Stimulated activated CD4-positive, alpha-beta T cell treated with anti-CD3 and anti-CD28 coated beads, Interleukin-1b, Interleukin-23, amount 100 ng/mL, for 4 hours (primary cell): ENCODE measurements at places on chromosomes 5 and 9.

DNA sequence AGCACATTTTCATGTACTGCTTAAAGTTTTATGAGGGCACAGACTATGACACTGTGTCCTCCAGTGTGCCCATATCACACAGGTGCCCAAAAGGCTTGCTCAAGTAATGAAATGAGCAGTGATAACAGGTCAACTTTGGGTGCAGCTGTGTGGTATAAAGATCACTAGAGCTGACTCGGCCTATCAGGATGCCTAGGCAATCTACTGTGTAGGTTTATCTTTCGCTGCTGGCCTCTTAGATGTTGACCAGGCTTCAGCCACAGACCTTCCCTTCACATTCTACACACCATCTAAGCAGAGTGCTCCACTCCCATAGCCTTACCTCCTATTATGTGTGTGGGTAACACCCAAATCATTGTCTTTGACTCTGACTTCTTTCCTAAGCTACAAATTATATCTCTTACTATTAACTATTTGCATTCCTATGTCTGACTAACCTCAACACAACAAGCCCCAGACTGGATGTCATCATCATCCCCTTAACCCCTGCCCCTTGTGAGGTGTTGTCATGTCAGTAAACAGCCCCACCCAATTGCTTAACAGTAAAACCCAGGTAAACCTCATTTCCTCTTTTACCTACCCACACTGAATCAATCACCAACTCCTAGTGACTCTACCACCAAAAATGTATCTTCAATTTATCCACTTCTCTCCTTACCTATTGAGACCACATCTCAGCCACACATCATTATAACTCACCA lies 2.5 kb downstream of the SREK1IP1 start:
- DNase-seq, result no peak

DNA sequence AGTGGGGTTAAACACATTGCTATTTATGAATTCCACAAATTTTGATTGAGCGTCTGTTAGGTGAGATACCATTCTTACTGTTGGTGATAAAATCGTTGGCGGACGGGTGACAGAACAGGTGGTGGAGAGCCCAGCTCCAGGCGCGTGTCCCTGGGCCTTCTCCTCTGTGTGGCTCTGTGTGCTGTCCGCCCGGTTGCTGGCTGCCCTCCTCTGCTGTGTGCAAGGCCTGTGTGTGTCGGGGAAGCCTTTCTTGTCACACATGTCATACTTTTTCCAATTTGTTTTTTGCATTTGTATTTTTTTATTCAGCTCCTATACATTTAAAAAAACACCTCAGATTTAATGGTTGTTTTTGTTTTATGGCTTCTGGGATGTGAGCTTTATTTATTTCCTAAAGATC lies 33.9 kb downstream of the TENT4A start:
- no peak for DNase-seq

- DNase-seq, result no peak
Observed at GRCh38 chr9:98550206-98550820, 158.4 kb downstream of the GABBR2 start.

DNA sequence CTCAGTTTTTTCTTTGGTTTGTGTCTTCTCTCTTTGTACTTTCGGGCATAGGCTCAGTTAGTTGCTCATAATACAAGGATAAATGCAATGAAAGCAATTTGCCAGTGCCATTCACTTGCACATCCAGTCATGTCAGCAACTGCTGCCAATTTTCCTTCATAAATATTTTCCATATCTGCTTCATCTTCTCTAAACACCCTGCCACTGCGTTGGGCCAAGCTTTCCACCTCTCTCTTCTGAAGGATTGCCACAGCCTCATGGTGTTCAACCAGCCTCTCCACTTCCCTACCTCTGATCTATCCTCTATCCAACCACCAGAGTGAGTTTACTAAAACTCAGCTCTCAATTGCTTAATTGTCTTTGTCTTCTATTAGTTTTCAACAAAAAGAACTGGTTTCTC lies 192.5 kb upstream of the ZNF462 start:
- no peak for DNase-seq

DNA sequence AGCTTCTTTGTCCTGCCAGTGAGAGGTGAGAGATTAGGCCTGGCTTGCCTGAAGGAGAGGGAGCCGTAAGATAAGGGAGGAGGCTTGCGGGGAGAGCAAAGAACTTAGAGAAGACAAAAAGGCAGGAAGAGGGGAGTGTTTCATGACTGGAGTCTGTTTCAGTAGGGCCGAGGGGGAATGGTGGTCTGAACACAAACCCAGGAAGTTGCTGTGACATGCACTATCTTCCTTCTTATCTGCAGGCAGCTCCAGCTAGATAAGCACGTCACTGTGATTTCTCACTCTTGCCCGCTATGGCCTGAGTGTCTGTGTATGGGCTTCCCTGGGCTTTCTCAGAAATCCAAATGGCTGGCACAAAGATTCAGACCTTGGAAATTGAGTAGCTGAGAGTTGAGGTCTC lies 307.5 kb upstream of the CLINT1 start:
- no peak for DNase-seq

DNA sequence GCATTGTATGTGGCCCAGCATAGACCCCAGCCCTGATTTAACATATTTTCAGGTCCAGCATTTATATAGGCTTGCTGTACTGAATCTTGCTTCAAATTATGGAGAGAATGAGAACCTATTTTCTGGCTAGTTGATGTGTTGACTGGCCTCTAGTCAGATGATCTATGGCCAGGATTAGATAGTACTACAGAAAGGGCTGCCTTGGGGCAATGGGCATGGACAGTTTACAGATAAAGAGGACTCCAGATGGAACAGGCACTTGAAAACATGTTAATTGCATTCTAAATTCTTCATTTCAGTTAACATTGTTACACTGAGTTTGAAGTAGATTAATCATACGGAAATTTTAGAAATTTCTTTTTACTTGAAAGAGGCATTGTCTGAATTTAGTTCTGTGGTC lies 61.5 kb downstream of the RAB14 start:
- DNase-seq, result no peak

DNA sequence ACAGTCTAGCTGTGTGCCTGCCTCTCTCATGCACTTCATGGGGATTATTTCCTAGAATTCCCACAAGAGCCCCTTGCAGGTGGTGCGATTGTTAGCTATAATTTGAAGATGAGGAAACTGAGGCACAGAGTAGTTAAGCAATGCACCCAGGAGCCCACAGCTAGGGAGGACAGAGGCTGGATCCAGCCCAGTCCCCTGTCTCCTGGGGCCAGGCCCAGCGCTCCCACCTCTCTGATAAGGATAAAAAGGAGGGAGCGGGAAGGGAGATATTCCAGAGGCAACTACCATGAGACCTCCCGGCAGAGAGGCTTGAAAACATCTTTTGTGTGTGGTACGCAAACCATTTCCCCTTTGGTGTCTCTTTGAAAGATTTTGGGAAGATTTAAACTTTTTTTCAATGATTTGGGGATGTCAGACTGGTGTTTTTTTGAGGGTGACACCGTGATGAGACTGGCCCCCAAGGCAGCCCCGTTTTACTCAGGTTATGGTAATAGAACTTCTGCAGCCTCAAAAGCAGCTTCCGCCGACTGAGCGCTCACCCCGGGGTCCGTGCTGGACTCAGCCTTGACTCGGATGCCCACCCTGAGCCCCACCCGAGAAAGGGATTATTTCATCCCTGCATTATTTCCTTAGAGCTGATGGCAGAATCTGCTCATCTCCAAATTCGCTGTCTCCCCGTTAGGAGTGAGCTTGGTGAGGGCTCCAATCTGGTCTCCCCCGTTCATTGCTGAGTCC lies 144.7 kb upstream of the IER5L start:
- DNase-seq, result no peak

DNA sequence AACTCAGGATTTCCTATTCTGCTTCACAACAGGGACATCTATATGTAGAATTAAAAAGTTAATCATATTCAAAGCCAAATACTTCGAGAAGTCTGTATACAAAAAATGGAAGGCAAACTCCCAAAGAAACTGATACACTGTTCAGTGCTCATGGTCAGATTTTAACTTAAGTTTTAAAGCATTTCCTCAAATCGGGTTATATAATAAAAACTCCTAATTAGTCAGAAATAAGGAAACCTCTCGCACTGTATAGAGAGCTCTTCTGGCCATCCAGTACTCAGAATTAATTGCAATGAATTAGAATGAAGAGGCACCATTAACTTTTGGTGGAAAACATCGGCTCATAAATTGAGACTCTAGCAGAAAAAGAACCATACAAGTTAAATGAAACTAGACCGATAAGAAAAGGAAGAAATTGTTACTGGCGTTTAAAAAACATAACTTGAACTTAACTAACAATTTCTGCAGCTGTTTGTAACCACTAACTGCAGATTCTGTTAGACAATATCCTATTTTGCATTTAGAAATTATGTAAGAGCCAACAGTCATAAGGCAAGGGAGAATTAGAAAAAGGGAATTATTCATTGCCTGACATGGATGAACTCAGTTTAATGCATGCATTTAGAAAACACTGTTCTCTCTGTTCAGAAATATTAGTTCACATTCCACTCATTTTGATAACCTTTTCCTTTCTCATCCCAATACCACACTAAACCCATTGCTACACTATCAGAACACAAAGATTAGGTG lies 96.6 kb downstream of the FNBP1 start:
- DNase-seq, result no peak

DNA sequence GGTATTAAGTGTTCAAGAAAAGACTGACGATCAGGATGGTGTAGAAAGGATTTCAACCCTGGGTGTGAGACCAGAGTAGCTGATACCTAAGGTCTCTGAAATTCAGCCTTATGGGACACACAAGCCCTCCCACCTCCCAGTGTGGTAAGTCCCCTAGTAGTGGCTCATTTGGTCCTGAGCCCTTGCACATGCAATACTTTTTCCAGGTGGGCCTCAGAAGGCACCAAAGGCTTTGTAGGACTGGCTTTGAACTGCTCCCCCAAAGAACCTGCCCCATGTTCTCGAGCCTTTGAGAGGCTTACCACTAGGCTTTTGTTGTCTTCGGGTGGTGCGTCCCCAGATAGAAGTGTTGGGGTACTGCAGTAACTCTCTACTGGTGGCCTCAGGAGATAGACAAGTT lies 803 bp downstream of the GARIN3 start:
- no peak for DNase-seq

DNA sequence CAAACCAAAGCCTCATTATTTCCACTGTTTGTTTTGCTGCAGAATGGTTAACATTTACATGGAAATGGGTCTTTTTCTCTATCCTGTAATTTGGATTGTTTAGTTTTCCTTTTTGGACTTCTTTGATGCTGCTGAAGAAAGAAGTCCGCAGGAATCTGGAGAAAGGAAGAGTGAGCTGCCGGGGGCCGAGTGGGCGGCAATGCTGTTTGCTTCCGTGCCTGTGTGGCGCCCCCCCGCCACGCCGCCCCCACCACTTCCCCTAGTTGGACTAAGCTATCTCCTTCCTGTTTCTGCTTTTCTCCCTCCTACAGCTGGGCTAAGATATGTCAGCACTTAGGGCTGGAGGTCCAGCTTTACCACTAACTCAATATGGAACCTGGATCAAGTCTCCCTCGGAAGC lies 39.7 kb downstream of the ACTL7B start:
- DNase-seq, result no peak

GRCh38 chr5:1488882-1489680 lies 34.7 kb downstream of the LPCAT1 start:
- DNase-seq, result no peak

GRCh38 chr9:23962101-23962500 lies 136.1 kb upstream of the ELAVL2 start:
- DNase-seq, result no peak

- DNase-seq, result no peak
Observed at GRCh38 chr5:160398806-160399205, 1.0 kb downstream of the FAM200C start.

DNA sequence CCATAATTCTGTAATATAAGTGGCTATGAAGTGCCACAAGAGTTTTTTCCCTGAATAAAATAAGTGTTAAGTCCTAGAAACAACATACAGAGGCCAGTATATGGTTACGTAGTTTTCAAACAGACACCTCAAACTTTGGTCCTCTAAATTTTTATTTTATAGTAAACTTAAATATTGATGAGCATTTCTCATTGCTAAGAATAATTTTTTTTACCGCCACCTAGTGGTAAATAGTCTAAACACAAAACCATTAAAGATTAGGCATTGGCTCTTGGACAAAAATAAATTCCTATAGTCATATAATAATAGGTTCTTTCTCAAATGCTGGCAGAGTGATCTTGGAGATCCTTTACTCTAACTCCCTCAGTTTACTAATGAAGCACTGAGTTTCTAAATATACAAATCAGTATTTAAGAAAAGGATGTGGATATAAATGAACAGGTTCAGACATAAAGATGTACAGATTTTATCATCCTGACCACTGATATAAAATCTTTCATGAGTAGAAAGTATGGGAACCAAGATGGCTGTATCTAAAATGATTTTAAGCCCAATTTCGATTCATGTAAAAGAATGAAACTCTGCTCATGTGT lies 136.2 kb downstream of the FANCC start:
- no peak for DNase-seq
